Left lung (tissue), 14 donors: ENCODE measurements at places on chromosomes 13 and 19. TPM values are rescaled to one million over a fixed set of nuclear protein-coding genes. Genes with fewer than 3 reads are reported as not detected.

Gene FLT3LG
- 6.8 TPM for polyA plus RNA-seq

Gene ADAMTSL5
- 0.48 TPM for polyA plus RNA-seq

Gene C19orf67
- not detected for polyA plus RNA-seq

Gene NTF4
- polyA plus RNA-seq, result 0.68 TPM

DNA sequence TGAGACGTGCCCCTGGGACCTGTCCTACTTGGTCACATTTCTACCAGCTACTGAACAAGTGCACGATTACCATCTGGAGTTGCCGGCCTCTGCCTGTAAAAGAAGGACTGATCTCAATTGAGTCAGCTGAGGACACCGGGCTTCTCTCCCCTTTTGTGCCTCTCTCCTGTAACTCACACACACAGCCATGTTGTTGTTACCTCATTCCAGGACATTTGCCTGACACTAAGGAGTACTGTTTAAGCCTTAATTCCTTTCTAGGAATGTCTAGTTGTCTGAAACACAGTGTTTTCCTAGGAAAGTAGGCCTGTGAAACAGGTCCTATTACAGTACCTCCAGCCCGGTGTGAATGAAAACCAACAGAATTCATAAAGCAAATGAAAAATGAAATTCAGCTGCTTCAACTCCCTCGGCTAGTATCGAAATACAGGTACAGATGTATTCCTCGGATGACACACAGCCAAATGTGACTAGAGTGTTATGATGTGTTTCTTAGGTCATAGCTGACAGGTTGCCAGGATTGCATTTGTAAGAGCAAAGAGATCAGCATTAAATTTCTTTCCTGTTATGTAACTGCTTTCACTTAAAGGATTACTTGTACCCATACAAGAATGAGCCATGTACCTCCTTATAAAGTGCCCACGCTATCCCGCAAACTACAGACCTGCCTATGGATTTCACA lies 152.0 kb upstream of the IRS2 start:
- no peaks in the 10 kb centered on the region for H3K4me1 ChIP-seq
- no peak for DNase-seq
- no peaks in the 10 kb centered on the region for H3K36me3 ChIP-seq
- H3K27me3 ChIP-seq, result no peaks in the 10 kb centered on the region
- H3K4me3 ChIP-seq, result no peak overlapping the region

GRCh38 chr19:43664018-43664417 lies 6.0 kb downstream of the PLAUR start:
- no peak overlapping the region for H3K4me3 ChIP-seq
- no peak overlapping the region for H3K27ac ChIP-seq
- H3K4me1 ChIP-seq, result peaks cover 43% of the 10 kb centered on the region
- H3K27me3 ChIP-seq, result no peaks in the 10 kb centered on the region
- DNase-seq, result no peak
- no peaks in the 10 kb centered on the region for H3K36me3 ChIP-seq

- no peaks in the 10 kb centered on the region for H3K27me3 ChIP-seq
- no peak overlapping the region for H3K4me3 ChIP-seq
- H3K36me3 ChIP-seq, result peaks cover 10% of the 10 kb centered on the region
- DNase-seq, result no peak
- H3K27ac ChIP-seq, result peak overlapping the region; percentile 93
- peaks cover 69% of the 10 kb centered on the region for H3K4me1 ChIP-seq
Measured at GRCh38 chr19:38667661-38668171, 20.3 kb downstream of the ACTN4 start.

DNA sequence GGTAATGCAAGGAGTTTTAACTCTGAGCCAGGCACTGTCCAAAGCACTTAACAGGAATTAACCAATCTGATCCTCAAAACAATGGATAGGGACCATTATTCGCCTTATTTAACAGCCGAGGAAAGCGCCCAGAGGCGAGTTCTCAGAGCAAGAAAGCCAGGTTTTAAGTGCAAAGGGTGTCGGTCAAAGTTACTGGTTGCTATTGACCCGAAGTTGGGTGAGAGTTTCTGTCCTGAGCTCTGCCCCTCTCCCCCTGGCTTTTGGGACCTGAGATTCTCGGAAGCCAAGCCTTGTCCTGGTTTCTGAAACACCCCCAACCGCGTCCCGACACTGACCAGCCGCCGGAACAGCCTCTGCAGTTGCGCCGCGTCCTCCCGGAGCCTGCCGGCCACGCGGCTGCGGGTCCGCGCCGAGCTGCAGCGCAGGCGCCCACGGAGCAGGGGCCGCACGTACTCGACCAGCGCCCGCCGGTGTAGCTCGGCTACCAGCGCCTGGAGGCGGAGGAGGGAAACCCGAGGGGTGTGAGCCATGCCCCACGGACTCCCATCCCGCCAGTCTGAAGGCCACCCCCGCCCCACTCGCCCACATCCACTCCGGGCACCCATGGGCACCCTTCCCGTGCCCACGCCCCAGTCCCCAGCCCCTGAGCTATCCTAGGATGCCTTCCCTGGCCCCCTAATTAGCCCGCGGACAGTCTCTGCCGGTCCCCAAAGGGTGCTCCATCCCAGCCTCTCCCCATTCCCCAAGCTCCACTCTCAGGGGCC lies 27.8 kb downstream of the EXOC3L2 start:
- no peak overlapping the region for H3K27ac ChIP-seq
- no peak overlapping the region for H3K4me3 ChIP-seq
- peaks cover 7% of the 10 kb centered on the region for H3K4me1 ChIP-seq
- H3K36me3 ChIP-seq, result no peaks in the 10 kb centered on the region
- H3K27me3 ChIP-seq, result peaks cover 37% of the 10 kb centered on the region

DNA sequence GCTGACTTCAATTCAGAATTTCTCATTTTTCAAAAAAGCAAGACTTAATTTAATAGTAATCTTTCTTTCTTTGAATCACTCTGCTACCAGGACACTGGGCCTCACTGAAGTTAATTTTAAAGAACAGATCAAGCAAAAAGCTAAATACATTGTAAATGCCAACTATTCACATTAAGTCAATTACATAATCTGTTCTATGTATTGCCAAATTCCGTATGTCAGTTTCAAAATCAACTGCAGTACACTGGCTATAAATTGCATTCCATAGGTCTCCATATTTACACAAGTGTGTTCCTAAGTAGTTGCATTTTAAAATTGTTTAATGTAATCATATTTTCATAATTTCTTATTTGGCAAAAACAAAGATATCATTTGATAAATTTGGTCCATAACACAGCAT lies 10.1 kb downstream of the FOXO1 start:
- no peak overlapping the region for H3K27ac ChIP-seq
- H3K36me3 ChIP-seq, result no peaks in the 10 kb centered on the region
- DNase-seq, result no peak
- peaks cover 27% of the 10 kb centered on the region for H3K4me1 ChIP-seq
